ENCODE measurements at places on chromosomes 11 and 22.

DNA sequence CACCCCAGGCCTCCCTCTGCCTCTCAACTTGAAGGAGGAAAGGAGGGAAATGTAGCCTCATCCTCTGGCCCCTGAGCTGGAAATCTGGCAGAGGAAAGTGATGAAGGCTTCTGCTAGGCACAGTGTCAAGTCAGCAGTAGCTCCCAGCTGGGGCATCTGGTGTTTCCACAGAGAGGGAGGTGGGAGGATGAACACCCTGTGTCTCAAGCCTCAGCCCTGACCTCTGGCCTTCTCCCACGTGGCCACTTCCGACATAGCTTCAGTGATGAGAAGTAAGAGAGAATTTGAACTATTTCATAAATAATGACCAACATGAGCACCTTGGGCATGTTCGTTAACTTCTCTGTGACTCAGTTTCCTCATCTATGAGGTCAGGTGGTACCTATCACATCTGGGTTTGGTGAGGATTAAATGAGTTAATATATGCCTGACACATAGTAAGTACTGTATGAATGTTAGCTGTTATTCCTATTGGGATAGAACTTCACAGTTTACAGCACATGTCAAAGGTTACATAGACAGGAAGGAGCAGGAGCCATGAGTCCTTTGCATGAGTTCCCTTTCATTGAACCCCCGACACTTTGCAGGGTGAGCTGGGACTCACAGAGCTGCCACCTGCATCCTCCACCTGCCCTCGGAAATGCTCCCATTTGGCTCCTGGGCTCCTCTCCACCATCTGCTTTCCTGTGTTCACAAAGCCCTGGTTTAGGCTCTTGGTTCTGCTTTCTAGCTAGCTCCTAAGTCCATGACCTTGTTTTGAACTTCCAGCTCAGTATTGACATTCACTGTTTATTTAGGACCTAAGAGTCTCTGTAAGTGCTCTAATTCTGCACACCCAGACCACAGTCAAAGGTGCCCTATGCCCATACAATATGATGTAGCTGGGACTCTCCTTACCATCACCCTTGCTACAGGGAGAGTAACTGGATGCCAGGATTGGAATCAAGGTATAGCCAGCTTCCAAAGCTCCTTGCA is 61.7 kb downstream of the CSNK2A3 start:
- DNase-seq: no peak

GRCh38 chr11:106397787-106398501 is 320.5 kb downstream of the AASDHPPT start:
- no peak for DNase-seq

DNA sequence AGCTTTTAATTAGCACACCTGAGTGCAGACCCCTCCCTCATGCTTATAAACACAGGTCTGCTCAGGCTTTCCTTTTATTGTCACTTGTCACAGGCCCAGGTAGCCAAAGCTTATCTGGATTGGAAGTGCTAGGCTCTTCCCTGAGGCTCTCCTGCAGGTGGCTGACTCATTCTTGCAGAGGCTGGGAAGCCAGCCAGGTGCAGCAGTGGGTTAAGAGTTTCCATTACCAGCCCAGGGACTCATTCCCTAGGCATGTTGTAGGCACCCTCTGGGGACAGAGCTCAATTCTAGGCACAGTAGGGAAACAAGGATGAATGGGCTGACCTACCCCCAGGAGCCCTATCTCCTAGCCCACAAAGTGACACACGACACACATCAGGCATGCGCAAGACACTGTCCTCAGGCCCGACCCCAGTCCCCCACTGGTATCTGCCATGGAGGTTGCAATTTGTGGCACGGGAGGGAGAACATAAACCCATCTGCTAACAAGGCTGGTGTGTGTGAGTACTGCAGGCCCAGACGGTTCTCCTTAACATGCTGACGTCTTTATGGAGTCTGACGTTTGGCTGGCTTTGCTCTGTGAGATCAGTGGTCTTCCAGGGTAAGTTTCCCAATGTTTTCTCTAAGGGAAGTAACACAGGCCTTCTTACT is 94.2 kb downstream of the ABTB2 start:
- no peak for DNase-seq

DNA sequence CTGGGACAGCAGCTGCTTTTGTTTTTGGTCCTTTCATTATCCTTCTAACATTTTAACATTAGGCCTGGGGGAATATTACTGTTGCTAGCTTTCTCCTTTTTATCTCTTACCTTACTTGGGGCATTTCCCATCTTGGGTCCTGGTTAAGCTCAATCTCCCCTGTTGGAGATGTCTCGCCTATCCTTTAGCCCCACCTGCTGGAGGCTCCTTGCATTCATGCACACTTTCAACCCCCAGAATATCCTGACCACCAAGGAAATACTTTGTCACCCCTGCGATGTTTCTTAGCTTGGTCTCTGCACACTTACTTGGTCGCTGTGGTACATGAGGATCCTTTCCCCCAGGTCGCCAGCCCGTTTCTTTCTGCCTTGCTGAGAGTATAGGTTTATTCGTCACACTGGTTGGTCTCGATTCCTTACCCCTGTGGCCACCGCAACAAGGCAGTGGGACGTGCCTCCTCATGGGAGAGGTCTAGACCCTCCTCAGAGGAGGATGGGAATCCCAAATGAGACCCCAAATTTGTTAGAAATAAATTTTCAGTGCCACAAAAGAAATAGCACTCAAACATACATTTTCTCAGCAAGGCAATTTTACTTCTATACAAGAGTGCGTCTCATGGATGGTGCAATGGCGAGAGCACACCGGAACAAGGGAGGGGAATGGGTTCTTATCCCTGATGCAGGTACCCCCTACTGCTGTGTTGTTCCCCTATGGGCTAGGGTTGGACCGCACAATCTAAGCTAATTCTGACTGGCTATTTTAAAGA is 5.4 kb upstream of the TXN2 start:
- DNase-seq: peak; percentile 62

DNA sequence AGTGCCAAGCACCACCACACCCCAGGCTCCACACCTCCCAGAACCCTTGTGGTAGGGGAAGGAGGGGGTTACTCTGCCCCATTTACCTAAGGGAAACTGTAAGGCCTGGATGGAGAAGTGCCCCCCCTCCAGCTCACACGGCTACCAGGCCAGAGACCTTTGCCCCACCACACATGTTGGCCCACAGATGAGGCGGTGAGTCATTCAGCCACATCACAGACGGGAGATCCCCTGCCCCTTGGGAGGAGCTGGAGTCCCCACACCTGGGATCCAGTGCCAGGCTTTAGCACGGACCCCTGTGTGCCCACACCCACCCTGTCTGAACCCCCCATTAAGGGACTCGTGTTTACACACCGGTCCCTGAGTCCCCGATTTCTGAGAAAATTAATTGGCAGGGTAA is 24.9 kb downstream of the CDKN1C start:
- DNase-seq: peak; percentile 10

GRCh38 chr11:116729501-116730240 is 43.1 kb downstream of the BUD13 start:
- DNase-seq: no peak

- DNase-seq: no peak
Observed at GRCh38 chr22:24244144-24244787, 616 bp downstream of the GGT5 start.

- no peak for DNase-seq
Observed at GRCh38 chr22:26170795-26171580, 1.7 kb downstream of the SEZ6L start.

GRCh38 chr11:120465921-120466534 is 45.5 kb upstream of the GRIK4 start:
- DNase-seq: no peak

- DNase-seq: peak; percentile 95
Observed at GRCh38 chr11:35165423-35166368, 26.7 kb downstream of the CD44 start.

GRCh38 chr11:64170419-64170818 is 4.5 kb upstream of the MACROD1 start:
- DNase-seq: no peak

- DNase-seq: no peak
Observed at GRCh38 chr11:71519546-71519945, 7.5 kb upstream of the KRTAP5-7 start.

DNA sequence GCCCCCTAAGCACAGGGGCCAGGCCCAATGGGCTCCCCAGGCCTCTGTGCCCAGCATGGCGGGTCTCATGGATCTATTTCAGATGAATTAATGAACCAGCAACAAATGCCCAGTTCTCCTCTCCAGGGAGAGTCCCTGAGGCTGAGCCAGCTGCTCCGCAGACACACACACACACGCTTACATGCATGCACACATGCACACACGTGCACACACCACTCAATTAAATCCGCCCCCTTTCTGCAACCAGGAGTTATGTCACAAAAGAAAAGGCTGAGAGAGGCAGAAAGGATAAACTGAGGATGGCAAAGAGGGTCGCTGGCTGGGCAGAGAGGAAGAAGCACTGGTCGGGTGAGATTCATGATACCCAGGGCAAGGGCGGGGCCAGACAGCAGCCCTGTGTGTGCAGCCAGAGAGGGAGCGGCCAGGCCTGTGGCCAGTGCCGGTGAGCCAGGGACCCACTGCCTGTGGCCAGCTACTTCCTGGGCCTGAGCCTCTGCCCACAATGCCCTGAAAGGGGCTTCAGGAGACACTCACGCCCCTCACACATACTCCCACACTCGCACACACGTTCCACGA is 19.8 kb downstream of the IL2RB start:
- no peak for DNase-seq

DNA sequence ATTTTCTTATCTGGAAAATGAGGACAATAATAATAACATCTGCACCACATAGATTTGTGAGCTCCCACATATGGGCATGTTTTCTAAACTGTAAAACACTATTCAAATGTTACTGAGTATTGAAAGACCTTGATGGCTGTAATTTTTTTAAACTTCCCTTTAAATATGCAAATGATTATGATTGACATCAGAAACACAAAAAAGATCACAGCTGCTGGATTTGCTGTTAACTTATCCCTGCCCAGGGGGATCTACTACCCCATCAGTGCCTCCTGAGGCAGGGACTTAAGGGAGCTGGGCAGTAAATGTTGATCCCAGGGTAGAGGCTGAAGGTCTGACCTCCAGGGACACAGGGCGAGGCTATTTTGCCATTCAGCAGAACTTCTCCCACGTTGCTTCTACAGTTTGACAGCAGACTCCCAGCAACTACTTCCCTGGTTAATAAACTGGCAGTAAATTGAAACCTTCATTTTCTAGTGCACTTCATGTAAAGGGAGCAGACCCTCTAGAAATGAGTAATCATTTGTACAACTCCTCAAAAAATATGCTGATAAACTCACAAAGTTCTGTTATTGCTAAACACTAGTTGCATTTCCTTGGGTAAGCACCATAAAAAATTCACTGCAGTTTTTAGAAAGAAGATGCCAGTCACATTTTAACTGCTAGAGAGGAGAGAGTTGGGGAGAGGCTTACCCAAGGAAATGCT is 20.3 kb downstream of the TMPRSS5 start:
- DNase-seq: no peak

DNA sequence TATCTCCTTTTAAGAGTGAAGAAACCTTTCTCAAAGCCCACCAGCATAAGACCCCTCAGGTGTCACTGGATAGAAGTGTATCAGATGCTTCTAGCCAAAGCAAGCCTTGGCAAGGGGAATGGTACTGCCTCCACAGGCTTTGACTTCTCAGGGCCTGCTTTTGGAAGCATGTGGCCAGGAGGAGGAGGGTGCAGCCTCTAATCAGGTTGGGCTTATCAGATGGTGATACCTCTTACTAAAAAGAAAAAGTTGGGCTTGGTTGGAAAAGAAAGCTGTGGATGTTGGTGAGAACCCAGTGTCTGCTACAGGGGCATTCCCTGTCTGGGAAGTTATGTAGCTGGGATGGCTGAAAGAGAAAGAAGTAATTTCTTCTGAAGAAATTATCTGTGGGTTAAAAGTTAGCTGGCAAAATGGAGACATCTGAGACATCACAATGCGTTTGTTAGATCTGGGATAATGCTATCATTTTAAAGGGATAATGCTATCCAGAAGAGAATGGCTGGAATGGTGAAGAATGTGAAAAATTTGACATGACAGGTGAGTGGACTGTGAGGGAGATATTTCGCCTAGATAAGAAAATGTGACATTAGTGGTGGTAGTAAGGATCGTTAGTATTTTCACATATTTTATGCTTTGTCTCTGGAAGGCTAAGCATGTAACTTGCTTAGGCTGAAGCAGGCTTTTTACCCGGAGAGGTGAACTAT is 7.2 kb downstream of the APLP2 start:
- DNase-seq: no peak

- DNase-seq: no peak
Observed at GRCh38 chr22:32546496-32546895, 71.9 kb downstream of the FBXO7 start.

- DNase-seq: no peak
Observed at GRCh38 chr11:83025267-83025704, 46.4 kb downstream of the RAB30 start.

DNA sequence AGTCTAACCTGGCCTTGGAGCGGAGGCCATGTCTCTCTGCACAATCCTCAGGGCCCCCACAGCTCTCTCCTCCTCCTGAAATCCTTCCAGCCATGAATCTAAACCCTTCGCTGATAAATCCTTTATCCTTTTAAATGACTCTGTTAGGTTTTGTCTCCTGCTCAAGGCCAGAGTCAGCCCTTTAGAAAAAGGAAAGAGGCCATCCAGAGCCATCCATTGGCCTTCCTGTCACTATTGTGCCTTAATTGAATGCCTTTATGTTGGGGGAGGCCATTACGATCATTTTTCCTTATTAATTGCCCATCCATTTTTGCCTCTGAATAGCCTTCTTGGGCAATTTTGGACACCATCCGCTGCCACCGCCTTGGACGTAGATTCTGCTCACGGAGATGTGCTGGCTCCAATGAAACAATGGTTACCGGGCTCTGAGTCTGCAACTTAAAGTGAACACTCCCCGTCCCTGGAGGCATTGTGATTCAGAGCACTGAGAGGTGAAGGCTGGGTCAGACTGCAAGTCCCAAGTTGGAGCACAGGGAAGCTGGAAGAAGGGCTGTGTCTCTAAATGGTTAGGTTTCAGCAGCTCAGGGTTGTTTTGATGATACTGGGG is 213.0 kb upstream of the E2F8 start:
- DNase-seq: no peak

- DNase-seq: no peak
Observed at GRCh38 chr22:44670220-44670988, 31.6 kb upstream of the PRR5 start.

GRCh38 chr11:416757-417621 is 2.2 kb upstream of the SIGIRR start:
- DNase-seq: peak; percentile 28

- no peak for DNase-seq
Observed at GRCh38 chr22:27798511-27799014, 3.0 kb downstream of the MN1 start.

- no peak for DNase-seq
Observed at GRCh38 chr11:133549826-133550225, 17.5 kb upstream of the OPCML start.

GRCh38 chr11:2662430-2663299 is 37.1 kb downstream of the KCNQ1OT1 start:
- DNase-seq: no peak

DNA sequence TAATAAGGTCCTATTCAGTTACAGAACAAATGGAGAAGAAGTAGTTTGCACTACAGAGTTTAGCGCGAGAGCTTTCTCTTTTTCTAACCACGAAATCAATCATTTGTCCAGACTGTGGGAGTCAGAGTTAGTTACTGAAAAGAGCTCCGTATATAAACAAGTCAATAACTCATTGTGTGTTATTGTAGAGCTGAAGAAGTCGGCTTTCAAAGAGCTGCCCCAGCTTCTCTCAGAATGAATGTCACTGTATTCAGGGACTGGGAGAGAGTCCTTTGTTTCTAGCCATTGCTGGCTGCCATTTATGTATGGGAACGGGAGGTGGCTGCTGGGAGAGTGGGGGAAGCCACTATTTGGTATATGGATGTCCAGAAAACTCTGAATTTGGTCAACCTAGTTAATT is 227.8 kb downstream of the DCDC1 start:
- no peak for DNase-seq

GRCh38 chr11:68508425-68508824 is 47.9 kb downstream of the PPP6R3 start:
- no peak for DNase-seq
